ENCODE measurements at places on chromosomes 2 and 18.

DNA sequence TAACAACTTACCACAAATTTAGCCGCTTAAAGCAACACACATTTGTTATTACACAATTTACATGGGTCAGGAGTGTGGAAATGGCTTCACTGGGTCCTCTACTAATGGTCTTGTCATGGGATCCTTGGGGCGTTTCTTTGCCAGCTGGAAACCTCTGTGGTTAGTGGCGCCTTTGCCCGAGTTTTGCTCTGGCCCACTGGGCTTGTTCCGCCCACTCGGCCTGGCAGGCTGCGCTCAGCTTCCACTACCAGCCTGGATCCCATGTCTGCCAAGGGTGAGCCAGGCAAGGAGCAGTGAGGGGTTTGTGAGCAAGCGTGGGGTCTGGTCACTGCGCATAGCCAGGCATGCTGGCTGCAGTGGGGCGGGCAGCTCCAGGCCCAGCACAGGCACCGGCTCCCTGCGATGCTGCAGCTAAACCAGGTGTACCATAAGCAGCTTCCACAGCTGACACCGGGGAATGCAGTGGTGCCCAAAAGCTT, 16.2 kb upstream of the MBD2 start:
- DNase-seq = no peak

GRCh38 chr2:217413193-217413592, 553.3 kb upstream of the TNP1 start:
- DNase-seq = no peak

GRCh38 chr2:233706720-233707119, 6.0 kb upstream of the UGT1A5 start:
- DNase-seq = no peak

- DNase-seq = peak; percentile 48
Measured at GRCh38 chr2:183995632-183996031, 602.7 kb upstream of the ZNF804A start.

GRCh38 chr2:37391711-37392110, 47.3 kb downstream of the QPCT start:
- no peak for DNase-seq

- DNase-seq = no peak
Measured at GRCh38 chr2:11659115-11659475, 10.9 kb downstream of the NTSR2 start.

DNA sequence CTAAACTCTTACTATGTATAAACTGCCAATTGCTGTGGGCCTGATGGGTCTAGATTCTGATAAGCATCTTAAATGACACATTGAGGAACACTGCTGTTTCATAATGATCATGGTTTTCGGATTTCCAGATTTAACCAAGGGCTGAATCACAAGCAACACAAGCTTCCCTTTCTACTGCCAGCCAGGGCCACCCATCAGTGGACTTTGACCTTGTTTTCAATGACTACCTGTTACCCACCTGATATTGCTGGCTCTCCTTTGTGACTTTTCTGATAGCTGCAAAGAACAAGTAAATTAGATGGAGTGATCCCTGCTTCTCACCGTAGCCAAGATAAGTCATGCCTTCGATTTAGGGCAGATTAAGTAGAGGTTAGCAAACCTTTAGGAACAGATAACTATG, 259.0 kb downstream of the PAX3 start:
- DNase-seq = no peak

DNA sequence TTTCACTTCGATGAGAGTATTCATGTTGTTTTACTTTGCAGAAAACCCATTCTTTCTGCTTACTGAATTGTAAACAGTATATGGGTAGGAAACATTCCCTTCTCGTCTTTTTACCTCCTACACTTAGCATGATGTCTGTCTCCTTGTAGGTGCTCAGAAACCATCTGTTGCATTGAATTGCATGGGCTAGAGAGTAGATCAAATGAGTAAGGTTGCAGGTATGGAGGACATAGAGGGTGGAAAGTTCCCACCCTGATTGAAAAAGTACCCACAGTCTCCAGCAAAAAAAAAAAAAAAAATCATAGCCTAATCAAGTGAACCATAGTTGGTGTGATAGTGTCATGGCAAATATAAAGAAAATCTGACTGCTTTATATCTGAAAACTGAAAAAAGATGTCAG, 1.7 kb downstream of the CYTIP start:
- DNase-seq = no peak
